Daoy (cell line): ENCODE measurements at places on chromosomes 16 and 17. TPM values are rescaled to one million over a fixed set of nuclear protein-coding genes. Genes with fewer than 3 reads are reported as not detected.

GRCh38 chr17:35069311-35069710 is 5.8 kb upstream of the RFFL start:
- DNase-seq, result no peak

- DNase-seq, result no peak
Measured at GRCh38 chr17:43399839-43400328, 1.1 kb downstream of the ARL4D start.

DNA sequence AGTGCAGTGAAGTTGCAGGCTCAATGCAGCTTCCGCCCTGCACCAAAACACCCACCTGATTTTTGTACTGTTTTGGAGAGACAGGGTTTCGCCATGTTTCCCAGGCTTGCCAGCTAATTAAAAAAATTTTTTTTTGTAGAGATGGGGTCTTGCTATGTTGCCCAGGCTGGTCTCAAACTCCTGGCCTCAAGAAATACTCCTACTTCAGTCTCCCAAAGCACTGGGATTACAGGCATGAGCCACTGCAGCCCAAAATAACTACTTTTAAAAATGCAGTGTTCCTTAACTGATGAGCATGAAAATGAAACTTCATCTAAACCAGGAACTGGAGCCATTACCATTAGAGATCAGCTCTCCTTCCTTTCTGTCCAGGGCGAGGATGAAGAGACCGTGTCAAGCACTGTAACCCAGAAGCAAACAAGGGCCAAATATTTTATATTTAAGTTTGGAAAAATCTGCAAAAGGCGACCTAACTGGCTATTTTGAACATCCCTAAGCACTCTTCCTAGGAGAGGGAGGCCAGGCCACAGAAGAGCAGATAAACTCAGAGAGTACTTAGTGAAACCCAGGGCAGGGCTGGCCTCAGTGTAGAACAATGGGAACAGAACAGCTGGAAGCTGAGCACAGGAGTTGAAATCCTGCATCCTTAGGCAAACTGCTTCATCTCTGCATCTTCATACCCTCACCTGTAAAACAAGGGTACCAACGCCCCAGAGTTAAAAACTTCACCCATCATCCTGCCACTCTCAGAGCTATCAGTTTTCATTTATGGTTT is 24.0 kb downstream of the CREBBP start:
- no peak for DNase-seq

- DNase-seq, result no peak
Measured at GRCh38 chr17:52143542-52143941, 15.0 kb downstream of the CA10 start.

- no peak for DNase-seq
Measured at GRCh38 chr17:4248504-4249277, 15.1 kb downstream of the ANKFY1 start.

- DNase-seq, result no peak
Measured at GRCh38 chr17:77190576-77190975, 49.8 kb downstream of the SEC14L1 start.

DNA sequence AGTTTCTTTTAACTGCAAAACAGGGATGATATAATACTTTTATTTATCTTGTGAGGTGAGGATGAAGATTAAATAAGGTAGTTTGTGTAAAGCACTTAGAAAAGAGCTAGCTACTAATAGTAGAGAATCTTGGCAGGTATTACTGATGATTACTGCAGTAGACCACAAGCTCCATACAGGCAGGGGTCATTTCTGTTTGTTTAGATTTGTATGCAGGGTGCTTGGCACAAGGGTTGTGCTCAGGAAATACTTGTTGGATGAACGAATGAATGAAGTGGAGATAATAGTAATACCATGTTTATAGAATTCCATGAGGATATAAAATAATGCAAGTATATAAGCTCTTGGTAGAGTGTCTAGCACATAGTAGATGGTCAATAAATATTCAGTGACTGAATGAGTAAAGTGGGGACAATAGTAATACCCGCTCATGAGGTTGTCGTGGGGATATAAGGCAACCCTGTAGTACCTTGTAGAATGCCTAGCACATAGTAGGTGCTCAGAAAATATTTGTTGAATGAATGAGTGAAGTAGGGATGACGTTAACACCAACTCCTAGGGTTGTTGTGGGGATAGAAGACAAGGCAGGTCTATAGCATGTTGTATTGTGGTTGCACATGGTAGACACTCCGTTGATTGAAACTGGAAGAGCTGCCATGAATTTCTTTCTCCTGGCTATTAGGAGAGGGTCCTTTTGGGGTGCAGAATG is 83.0 kb downstream of the ABCC1 start:
- no peak for DNase-seq

GRCh38 chr17:28956112-28956511 is 4.8 kb upstream of the PHF12 start:
- DNase-seq, result no peak

Gene TSPOAP1
- under 0.01 and 0.33 TPM in 2 replicates for total RNA-seq

- no peak for DNase-seq
Measured at GRCh38 chr17:2363851-2364762, 26.8 kb downstream of the SGSM2 start.

Gene SULT1A2
- total RNA-seq, result not detected in 2 replicates

DNA sequence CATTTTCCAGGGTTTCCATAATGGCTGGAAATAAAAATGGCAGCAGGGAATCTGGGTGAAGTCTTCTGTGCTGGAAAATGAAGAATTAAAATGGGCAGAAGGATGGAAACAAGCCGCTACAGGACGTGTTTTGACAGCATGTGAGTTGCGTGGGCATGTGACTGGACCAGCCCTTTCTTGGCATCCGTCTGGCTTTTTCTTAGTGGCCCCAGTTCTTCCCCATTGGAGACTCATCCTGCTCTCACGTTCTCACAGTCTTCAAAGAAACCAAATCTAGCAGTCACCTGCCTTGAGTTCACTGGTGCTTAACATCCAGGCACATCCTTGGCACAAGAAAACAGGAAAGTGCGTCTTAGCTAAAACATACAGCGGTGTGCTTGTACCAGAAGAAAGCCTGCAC is 180.2 kb upstream of the CACNG5 start:
- no peak for DNase-seq

DNA sequence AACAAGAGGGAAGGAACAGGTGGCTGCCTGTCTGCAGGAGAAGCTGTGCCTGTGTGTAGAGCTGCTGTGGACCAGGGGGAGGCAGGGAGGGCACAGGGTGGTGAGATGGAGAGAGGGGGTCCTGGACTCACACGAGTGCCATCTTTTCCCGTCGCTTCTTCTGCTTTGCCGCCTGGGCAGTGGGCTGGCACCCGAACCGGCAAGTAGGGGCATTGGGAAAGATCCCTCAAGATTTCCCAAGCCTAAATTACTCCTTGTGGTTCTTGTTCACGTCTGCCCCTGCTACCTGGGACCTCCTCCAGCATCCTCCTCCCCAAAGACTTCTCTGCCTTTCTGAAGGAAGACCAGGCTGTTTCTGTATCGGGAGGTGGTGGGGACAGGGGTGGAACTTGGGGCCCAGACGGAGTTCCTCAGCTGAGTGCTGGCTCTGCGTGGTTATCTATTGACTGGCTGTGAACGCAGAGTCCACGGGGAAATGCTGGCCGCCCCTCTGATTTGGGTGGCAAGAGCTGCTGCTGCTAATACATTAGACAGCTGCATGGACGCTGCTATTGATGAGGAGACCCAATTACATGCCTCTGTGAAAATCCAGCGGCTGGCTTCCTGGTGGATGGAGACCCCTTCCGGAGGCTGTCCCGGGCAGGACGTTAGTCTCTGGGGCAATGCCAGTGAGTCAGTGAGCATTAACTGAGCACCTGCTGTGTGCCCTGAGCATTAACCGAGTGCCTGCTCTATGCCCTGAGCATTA is 114.5 kb downstream of the OR1D5 start:
- no peak for DNase-seq

DNA sequence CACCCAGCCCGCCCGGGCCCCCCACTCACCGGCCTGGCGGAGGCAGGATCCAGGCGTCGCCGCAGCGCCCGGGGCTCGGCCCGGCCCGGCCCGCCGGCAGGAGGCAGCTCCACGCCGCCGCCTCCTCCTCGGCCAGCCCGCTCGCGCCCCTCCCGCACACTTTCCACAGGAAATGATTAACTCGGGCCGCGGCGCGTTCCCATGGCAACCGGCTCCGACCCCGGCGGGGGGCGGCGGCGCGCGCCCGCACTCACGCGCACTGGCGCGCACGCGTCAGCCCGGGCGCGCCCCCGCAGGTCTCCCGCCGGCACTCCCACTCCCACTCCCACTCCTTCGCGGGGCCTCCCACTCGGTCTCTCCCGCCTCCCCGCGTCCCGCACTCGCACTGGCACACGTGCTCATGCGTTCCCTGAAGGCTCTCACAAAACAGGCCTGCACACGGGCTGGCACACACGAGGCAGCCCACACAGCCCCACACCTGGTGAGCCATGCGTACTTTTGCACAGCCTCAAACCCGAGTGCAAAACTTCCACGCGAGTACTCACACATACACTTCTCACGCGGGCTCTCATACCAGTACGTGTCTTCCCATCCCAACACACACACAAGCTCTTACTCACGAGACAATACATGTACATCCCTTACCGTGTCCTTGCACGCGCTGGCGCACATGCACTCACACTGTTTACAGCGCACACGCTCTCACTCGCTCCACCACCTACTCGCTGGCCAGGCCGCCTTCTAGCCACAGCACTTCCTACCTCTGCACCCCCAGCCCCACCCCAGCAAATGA is at the start of gene KIFC3:
KIFC3 (minus strand) TSS at position 151 of the 793 bp plus-strand sequence. CDS start 4,248 bp downstream, outside the sequence.
- peak; percentile 86 for DNase-seq

DNA sequence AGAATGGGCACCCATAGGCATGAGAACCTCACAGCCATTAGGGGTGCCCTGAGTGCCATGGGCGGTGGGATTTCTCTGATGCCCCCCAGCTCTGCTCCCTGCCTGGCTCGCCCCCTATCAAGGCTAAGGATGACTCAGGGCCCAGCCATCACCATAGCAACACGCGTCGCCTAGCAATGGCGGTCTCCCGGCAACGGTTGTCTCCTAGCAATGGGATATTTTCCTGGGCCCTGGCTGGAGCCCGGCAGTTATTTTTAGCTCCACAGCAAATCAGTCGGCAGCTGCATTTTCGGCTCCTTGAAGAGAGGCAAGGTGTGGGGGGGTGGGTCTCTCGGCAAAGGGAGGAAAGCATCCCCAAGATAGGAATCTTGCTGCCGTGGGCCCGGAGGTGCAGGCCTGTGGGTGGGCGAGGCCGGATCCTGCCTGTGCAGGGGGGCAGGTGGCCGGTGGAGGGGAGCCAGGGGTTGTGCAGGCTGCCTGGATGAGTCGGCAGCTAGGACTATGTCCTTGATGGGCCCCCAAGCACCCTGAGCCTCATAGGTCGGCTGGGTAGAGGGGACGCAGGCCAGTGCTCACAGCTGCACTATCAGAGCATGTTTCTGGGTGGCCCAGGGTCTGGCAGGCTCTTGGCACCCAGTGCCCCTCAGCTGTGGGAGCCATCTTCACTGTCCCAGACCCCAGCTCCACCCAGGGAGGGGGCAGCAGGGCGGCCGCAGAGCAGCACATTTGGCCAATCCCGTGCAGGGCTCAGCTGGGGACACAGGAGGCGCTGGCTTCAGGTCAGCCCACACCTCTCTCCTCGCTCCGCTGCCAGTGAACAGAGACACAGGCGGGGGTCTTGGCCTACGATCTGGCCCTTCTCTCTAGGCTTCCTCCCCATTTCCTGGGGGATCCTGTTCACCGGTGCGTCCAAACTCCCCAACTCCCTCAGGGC is 4.2 kb upstream of the FBXL16 start:
- DNase-seq, result peak; percentile 84

GRCh38 chr17:58047376-58048150 is 35.7 kb upstream of the DYNLL2 start:
- no peak for DNase-seq

- no peak for DNase-seq
Measured at GRCh38 chr16:54879681-54880080, 51.0 kb upstream of the IRX5 start.

Gene TAC4
- not detected in 2 replicates for total RNA-seq

DNA sequence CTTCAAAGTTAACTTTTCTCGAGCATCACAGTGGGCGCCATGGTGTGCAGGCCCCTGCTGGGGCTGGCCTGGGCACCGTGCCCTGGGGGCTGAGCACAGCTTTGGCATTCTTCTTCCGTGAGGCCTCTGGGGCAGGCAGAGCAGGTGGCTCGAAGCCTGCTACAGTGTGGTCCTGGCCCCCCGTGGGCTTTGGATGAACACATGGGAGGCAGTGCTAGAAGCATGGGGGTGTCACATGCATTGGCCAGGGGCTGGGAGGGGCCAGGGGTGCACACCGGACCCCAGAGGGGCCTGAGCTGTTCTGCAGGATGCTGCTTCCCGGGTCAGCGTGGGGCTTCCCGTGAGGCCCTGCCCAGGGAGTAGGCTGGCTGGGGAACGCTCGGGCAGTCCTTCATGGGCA is 12.1 kb upstream of the C16orf74 start:
- no peak for DNase-seq

DNA sequence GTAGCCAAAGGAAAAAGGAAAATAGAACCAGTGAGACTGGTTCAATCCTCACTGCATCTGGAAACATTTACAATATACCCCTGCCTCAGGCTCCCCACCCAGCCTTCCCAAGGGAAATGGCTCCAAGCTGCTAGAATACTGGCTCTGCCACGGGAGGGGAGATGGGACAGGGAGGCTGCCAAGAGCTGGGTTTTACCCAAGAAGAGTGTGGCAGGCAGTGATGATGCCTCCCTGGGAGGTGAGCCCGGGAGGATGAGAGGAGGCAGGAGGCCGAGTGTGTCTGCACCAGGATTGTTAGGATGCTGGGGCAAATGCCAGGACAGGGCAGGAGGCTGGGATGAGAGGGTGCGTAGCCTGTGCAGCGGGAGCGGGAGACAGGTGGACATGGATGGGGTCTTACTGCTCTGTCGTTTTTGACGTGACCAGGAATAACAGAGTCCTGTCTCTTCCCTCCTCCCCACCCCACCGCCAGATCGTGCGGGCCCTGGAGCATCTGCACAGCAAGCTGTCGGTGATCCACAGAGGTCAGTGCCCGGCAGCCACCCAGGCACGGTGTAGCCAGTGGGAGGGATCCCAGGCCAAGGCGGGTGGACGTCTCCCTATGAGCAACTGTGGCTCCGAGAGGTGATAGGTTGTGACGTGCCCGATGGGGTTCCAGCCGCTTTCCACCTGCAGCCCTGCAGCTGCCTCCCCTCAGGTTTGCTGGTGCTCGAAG is 18.4 kb downstream of the MAP2K3 start:
- peak; percentile 9 for DNase-seq

GRCh38 chr16:72282362-72282761 is 110.4 kb upstream of the PMFBP1 start:
- no peak for DNase-seq

DNA sequence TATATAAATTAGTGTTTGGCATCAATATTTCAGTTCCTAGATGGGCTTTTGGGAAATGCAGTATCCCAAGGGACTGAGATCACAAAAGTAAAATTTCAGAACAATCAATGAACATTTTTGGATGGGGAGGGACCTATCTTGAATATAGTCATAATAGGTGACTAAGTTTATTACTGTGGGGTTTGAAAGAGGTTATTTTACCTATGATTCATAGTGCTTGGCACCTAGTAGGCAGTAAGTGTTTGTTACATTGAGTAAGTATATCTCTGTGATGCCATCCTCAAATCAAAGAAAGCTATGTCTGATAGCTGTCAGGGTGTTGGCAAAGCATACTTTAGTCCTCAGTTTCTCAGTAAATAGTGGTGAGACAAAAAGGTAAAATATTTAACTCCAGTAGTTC is 36.9 kb downstream of the ZNF207 start:
- DNase-seq, result no peak

Gene NPIPA2
- 0.24 TPM in 1 of 2 replicates, not detected in the other for total RNA-seq
